Stimulated activated CD8-positive, alpha-beta memory T cell treated with anti-CD3 and anti-CD28 coated beads, Interleukin-12 subunit alpha, Interleukin-12 subunit beta, amount 100 ng/mL, for 1 hour (primary cell): ENCODE measurements at places on chromosomes 5 and 9.
A peak's percentile ranks its signal among the peaks of the same experiment; 100 is the strongest.

DNA sequence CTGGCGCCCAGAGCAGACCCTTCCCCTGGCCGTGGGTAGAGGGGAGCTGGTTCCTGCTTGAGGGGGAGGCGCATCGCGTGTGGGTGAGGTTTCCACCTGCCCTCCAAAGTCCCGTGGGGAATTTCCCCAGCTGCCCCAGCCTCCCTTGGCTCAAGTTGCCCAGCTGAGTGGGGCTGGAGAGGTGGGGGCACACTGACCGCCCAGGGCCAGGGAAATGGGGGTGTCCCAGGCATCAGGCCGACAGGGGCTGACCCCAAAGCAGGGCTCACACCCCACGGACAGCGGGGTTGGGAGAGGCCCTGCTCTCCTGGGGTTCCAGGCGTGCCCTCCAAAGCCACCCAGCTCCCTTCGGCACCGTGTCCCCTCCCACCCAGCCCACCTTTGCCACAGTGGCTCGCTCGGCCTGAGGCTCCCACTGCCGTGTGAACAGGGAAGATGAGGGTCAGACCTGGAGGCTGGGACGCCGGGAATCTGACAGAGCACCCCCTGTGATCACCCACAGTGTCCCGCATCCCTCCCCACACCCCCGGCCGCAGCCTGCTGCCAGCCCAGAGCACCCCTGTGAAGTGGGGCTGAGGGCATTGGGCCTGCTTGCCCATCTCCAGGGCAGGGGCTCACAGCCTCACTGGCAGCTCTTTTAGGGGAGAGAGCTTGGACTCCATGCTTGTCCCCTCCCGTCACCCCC is 933 bp upstream of the EGFL7 start:
- DNase-seq: no peak

DNA sequence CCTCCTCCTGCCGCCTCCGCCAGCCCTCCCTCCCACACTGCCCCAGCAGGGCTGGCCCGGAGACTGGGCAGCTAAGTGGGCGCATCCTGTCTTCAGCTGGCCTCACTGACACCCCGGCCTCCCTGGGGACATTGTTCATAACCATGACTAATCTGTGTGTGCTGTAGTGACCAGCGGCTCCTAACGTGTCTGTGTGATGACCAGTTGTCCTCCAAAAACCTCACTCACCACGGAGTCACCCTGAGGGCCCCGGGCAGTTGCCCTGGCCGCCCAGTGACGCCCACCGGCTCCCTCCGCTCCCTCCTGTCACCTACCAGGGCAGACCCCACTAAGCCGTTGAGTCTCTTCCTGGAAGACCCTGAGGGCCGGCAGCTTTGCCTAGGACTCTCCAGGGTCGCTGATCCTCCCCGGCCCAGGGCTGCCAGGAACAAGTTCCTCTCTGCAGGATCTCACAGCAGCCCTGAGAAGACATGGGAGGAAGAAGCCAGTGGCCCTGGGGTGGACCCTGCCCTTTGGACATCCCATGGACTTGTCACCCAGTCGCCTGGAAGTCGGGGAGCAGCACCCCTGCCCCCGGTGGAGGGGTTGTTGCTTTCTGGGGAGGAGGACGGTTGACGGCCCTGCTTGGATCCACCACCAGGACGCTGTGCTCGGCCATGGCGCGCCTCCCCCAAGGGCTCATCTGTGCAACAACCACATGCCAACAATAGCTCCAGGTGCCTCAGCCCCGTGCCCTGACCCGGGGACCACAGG is 110.2 kb upstream of the LMX1B start:
- DNase-seq: no peak

GRCh38 chr5:132422720-132423437 is 53.4 kb downstream of the SLC22A5 start:
- no peak for DNase-seq

DNA sequence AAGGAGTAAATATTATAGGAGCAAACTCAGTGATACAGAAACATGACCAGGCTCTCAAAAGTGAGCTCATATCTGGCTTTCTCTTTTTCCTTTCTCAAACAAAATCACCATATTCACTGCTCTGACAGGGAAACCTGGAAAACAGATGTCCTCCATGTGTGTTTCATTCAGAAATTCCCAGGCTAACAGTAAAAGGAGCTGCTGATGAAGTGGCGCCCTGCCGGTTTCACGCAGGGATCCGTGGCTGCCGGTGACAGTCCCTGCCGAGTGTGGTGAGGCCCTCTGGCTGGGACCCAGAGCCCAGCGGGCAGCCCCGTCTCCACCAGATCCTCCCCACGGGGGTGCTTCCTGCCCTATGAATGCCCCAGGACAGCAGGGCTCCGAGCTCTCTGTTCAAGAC is 208.1 kb downstream of the GNA14 start:
- no peak for DNase-seq

DNA sequence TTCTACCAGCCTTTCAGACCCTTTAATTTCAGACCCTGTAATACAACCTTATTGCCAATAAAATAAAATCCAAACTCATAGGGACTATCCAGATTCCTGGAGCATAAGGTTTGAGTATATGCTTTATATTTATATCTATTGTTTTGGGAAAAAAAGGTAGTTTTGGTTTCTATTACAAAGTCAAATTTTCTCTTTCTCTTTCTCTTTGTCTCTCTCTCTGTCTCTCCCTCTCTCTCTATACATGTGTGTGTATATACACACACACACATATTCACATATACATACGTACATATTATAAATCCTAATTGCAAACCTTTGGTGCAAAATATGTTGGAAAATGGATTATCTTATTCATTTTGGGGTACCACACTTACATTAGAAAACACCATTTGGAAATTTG is 39.0 kb downstream of the TMEM232 start:
- no peak for DNase-seq

DNA sequence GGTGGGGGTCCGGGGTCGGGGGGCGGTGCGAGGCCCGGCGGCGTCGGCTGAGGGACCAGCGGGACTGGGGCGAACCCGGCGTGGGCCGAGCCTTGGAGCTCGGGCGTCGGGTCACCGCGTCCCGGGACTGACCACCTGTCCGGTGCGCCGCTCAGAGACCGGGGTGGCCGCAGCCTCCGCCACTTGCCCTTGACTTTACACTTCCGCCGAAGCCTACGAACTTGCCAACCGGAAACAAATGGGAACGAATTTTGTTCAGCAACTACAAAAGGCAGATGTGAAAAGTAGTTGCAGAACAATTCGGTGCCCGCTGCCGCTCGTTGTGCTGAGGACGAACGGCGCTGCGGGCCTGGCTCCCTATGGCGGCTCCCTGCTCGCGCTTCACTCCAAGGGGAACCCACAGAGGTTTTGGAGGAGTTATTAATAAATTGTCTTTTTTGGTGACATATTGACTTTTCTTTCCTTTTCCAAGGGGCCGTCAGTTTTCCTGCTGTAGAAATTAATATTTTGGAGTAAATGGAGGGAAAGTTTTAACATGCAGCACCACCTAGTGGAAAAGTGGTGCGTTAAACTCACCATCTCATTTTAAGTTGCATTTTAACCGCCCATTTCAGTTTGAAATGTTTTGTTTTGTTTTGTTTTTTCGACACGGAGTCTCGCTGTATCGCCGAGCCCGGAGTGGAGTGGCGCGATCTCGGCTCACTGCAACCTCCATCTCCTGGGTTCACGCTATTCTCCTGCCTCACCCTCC is 490 bp downstream of the PCBD2 start:
- peak; percentile 32 for DNase-seq

- no peak for DNase-seq
These were observed 220.8 kb upstream of the RFX3 start for GRCh38 chr9:3746296-3747275.

GRCh38 chr9:121607434-121608167 is 43.8 kb upstream of the DAB2IP start:
- no peak for DNase-seq

GRCh38 chr5:21791304-21791703 is 1061.8 kb downstream of the CDH12 start:
- no peak for DNase-seq

GRCh38 chr5:64462391-64462790 is 43.4 kb upstream of the RGS7BP start:
- DNase-seq: no peak

GRCh38 chr5:109529520-109529919 is 119.7 kb upstream of the PJA2 start:
- no peak for DNase-seq

- DNase-seq: no peak
These were observed 11.6 kb upstream of the SFXN1 start for GRCh38 chr5:175466700-175467318.

DNA sequence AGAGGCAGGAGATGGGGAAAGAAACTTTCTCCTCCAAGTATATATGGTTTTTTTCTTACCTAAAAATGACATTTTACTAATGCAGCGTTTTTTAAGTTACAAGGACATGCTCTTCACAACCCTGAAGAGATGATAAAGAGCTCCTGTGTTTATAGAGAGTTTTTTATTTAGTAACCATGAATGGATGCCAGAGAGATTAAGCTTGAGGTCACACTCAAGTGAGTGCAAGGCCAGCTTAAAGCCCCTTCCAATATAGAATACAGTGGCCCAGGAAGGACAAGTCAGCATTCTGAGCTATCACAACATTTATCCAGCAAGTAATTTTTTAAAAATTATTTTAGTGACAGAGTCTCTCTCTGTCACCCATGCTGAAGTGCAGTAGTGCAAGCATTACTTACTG is 6.7 kb upstream of the HAVCR2 start:
- DNase-seq: no peak

DNA sequence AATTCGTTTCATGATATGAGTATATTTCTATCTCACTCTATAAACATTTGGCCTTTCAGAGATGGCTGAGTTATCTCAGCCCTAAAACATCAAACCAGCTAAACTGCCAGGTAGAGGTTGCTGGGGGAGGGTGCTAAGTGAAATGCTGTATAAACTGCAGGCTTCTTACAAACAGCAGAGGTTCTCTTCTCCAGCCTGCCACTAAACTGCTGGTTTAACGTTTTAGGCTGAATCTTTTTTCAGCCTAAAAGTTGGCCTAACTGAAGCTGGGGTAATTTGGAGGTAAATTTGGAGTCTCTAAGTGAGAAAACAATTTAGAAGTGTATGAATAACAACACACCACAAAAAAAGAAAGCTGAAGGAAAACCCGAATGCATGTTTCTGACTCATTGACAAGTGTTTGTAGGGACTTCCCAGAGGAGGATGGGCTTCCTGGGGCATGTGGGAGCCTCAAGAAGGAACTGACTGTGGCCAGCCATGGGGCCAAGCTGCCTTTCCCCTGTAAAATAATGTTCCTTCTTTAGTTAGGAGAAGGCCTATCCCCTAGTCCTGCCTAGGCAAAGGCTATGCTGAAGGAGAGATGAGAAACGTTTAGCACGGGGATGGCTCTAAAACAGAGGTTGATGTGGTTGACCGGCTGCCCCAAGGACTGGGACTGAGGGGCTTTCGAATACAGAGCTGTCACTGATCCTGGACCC is 44.3 kb downstream of the SLC28A3 start:
- DNase-seq: no peak

- no peak for DNase-seq
These were observed 743 bp downstream of the NR3C1 start for GRCh38 chr5:143402553-143403333.

DNA sequence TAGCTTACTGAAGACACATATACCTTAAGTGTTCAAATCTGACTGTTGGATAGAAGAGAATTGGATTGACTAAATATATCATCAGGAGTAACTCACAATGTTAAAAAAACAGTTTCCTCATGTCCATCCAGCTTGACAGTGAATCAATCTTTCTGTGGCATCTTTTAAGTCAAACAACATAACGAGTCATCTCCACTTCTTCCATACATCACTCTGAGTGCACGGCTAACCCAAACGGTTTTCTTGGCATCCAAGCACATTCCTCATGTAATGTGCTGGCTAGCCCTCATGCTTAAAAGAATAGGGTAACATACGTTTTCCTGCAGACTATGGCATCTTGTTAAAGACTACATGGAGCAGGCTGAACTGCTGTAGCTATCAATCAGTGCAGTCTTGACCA is 291.5 kb upstream of the TRPC7 start:
- no peak for DNase-seq

DNA sequence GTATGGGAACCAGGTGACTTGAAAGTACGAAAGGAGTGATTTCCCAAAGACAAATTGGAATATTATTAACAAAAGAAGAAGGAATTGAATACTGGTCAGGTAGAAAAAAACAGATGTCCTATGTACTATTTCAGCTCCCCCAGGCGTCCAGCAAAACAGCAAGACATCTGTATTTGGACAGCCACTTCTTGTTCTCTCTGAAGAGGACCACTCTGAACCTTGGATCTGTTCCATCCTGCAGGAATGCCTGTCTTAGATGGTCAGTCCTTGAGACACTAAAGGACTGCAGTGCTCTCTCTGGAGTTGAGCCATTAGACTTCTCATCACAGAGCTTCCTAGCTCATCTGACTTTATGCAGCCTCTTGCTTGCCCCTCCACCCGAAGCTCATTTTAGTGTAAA is 74.4 kb upstream of the RARS1 start:
- no peak for DNase-seq

GRCh38 chr5:116922532-116922931 is 347.9 kb upstream of the SEMA6A start:
- DNase-seq: no peak

GRCh38 chr5:30502277-30502676 is 691.2 kb upstream of the CDH6 start:
- DNase-seq: no peak

- DNase-seq: no peak
These were observed 85.1 kb downstream of the SAXO1 start for GRCh38 chr9:18947892-18948339.

- no peak for DNase-seq
These were observed 200.9 kb upstream of the ADAMTS16 start for GRCh38 chr5:4939042-4939781.

DNA sequence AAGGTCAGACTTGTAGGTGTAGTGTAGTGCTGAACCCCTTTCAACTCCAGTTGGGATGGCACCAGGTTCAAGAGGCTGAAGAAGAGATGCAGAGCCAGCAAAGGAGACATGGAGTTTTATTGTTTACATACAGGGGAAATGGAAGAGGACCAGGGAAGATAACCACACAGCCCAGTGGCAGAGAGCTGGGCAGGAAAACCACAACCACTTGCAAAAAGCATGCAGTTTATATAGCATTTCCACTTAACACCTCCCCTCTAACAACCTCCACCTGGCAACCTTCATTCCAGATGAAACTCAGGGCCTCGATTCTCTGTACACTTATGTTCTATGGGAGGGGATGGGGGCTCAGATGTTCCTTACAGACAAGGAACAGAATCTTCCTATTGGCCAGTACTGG is 56.9 kb downstream of the SNX24 start:
- no peak for DNase-seq
